ENCODE measurements at places on chromosomes 4 and X.
A peak's percentile ranks its signal among the peaks of the same experiment; 100 is the strongest.

- no peak for DNase-seq
Measured at GRCh38 chr4:108830509-108831244, 67.8 kb upstream of the ETNPPL start.

DNA sequence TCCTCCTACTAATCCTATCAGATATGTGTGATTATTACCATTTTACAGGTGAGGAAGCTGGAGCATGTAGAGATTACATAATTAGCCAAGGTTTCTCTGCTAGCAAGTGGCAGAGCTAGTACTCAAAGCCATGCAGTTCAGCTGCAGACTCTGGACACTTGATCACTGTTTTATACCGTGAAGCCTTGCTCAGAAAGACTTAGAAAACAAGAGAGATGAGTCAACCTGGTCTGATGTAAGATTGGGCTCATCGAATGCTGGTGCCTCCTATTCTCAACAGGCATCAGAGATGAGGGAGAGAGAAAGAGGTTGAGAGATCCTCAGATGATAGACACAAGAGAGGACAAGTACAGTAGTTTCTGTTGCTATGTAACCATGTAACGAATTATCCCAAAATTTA is 19.0 kb upstream of the PDE5A start:
- DNase-seq, result no peak

DNA sequence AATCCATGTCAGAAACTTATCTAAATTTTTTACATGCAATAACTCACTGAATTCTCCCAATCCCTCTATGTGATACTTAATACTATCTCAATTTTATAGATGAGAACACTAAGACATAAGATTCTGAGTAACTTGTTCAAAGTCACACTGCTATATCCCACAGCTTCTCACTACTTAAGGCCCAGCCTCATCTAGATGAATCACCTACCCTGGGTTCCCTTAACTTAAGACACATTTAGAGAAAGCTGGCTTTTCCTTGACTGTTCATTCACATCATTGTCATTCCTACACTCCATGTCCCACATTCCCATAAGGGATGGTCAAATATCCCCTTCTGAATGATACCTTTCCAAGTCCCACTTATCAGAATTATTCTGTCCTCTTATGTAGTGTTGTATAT is 21.0 kb downstream of the TNIP3 start:
- no peak for DNase-seq

DNA sequence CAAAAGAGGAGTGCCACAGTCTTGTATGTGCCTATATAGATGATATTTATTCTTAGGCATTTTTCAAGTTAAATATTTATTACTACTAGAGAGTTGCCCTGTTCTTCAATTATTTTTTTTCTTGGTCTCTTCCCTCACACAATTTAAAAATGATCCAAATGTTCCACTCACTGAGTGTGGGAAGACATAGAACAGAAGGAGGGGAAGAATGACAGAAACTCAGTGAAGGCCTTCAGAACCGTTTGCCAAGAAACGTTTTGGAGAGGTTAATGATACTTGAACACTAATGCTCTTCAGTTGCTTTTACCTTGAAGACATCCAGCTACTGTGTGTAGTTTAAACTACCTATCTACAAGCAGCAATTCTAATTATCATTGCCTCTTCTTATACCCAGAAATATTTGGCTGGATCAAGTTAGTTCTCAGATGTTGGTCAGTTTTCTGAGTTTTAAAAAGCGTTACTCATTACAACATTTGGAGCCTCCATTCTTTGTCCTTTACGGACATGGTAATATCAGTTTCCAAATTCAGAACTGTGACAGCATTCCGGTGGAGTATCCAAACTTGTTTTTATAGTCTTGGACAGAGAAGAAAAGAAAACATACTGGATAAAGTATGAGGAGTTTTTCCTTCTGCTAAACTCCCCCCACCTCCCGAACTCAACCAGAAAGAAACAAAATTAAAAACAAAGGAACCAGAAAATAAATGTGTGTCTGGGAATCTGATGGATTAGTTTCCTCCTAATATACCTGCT is 389.7 kb downstream of the SPRY1 start:
- DNase-seq, result no peak

- no peak for DNase-seq
Measured at GRCh38 chr4:52555356-52555716, 103.8 kb downstream of the USP46 start.

GRCh38 chrX:132602701-132603100 is 113.9 kb upstream of the MBNL3 start:
- DNase-seq, result no peak

DNA sequence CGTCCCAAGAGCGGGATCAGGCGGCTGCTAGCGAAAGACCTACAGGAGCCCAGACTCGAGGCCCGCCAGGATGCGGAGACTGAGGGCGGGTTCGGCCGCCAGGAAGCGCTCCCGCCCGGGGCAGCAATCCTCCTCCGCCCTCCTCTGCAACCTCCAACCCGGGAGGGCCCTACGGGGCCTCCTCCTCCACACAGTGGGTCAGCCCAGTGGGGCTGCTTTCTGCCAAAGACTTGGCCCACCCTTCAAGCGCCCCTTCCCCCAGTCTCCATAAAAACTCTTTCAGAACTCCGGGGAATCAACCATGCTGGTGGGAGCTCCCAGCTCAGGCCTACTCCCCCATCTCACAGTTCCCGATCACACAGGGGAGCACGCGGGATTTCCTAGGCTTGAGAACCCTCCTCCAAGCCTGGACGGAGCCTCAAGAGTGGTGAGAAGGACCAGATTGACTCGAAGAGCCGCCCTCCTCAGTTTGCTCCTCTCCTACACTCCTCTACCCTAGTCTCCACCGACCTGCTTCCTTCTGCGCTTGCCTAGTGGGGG is 77.5 kb downstream of the RLIM start:
- DNase-seq, result no peak

DNA sequence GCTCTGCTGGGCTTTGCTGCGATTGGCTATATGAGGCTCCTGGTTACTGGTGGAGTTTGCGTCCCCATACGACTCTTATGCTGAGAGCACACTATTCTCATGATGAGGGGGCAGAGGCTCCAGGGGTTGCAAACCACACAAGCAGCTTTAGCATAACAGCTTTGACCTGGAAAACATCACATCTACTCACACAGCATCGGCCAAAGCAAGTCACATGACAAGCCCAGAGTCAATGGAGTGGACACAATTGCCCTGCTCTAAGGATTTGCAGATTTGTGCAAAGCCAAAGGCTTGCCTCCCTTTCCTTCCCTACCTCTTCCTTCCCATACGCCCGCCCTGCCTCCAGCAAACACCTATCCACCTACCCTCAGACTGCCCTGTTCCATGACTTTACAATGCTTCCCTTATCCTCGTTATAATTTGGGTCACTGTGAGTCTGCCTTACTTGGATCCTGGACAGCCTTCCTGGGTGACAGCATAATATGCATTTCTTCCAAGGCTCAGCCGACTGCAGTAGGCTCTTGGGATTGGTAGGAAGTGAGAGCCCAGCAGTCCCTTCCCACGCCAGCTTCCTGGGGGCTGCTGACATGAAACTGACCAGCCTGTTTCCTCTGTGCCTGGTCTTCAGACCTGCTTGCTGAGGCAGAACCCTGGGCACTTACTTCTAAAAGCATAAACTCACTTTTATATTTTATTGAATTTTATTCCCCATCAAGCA is 208.2 kb upstream of the PSAPL1 start:
- DNase-seq, result no peak

GRCh38 chr4:127737295-127737694 is 7.1 kb downstream of the SLC25A31 start:
- DNase-seq, result no peak

GRCh38 chr4:7770224-7771050 is 169.2 kb downstream of the AFAP1 start:
- no peak for DNase-seq

DNA sequence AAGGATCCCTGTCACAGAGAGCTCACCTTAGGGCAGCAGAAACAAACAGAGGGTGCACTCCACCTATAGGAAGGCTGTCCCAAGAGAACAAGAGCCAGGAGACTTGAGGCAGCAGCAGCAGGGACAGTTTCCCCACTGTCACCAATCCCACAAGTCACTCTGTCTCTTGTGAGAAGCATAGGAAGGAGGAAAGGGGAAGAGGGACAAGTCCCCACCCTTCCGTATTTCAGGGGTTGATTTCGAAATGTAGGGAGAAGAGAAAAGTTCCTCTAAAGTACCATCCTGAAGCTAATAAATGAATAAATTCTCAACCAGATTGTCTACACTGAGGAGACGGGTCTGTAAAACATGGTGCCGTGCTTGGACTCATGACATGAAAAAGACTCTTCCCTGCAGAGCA is 9.5 kb upstream of the TLR8 start:
- DNase-seq, result no peak

GRCh38 chr4:24468071-24468470 is 116.3 kb downstream of the DHX15 start:
- no peak for DNase-seq

DNA sequence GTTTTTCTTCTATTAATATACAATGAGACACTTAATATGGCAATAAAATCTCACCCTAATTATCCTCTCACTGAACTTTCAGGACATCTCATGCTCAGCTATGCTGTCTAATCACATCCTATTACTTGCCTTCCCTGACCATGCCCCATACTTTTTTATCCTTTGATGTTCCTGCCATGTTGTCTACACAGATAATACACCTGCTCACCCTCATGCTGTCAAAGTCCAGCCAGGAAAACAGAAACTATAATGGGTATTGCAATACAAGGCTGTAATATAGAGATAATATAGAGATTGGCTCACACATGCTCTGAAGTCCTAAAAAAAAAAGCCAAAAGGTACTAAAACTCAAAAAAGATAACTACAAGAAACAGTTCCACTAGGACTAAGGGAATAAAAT is 305.4 kb downstream of the PRDM5 start:
- no peak for DNase-seq

- no peak for DNase-seq
Measured at GRCh38 chr4:172778583-172778982, 390.0 kb upstream of the GALNT7 start.

DNA sequence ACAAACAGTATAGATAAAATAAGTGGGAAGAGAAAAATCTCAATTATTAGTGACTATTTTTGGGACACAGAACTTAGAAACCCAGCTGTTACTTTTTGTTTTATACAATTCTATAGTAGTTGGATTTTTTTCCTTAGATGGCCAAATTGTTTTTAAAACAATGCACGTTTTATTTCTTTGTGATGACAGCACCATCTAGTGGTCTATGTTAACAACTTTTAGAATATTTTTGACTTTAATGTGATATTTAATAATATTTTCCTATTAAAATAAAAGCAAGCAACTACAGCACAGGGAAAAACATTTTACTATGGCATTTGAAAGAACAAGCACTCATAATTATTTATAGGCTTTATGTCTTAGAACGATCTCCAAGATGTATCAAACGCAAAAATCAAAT is 5.6 kb upstream of the SMIM31 start:
- DNase-seq, result peak; percentile 4

GRCh38 chr4:102843273-102843672 is 15.9 kb upstream of the UBE2D3 start:
- DNase-seq, result no peak

Measured in glomerular endothelial cell (primary cell).